CD4-positive, alpha-beta T cell treated with Interleukin-2 at 100 ng/mL for 4 hours (primary cell): ENCODE measurements at places on chromosomes 4 and X.

DNA sequence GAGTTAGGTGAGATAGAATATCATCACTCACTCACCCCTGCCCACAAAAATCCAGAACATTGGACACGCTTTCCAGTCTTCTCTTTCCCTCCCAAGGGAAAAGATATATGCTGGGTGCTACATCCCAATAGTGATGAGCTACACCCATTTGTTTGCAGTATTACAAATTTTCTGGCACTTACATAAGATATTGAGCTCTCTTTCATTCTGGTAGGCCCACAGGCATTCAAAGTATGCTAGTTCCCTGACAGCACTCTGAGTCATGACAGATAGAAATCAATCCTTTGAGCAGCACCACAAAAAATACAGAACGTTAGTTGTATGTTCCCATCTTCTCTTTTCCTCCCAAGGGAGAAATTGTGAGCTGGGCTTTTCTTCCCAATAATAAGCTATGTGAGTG is 477.6 kb upstream of the GRID2 start:
- no peak for DNase-seq

DNA sequence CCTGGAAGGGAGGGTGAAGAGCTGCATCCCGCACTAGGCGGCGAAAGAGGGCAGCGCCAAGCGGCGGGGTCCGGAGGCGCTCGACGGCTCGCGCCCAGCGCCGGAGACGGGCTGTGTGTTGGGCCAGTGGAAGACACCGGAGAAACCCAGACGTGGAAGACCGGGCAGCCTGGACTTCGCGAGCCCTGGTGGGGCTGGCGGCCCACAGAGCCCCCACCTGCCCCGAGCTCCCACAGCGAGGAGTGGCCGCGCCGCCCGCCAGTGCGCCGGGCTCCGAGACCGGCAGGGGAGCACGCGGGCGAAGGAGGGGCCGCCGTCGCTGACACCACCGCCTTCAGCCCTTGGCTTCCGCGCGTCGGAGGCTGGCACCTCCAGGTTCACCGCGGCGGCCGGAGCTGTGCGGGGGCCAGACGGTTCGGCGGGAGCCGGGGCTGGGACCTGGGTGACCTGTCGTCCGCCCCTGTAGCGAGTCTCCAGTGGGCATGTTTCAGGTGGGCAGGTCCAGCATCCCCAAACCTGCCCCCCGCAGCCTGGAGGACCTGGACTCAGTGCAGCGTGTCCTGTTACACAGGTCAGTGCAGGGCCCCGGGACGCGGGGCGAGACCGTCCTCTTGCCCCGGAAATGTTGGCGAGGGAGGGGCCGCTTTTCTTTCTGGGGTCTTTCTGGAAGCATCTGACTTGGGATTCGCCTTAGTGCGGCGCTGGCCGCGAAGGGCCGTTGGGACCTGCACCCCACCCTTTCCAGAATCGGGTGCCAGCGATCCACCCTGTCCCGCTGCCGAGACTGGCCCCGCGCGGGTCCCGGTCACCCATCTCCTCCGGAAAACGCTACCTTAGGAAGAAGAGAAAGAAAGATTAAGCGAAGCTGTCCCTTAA is 9.6 kb upstream of the INTU start:
- no peak for DNase-seq

DNA sequence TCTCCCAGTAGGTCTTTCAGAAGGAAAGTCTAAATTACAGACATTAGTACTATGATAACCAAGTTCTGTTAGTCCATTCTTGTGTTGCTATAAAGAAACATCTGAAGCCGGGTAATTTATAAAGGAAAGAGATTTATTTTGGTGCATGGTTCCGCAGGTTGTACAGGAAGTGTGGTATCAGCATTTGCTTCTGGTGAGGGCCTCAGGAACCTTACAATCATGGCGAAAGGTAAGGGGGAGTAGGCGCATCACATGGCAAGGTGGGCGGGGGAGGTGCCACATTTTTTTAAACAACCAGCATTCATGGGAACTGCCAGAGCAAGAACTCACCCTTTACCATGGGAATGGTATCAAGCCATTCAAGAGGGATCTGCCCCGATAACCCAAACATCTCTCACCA is 26.2 kb upstream of the USP46 start:
- DNase-seq = no peak

DNA sequence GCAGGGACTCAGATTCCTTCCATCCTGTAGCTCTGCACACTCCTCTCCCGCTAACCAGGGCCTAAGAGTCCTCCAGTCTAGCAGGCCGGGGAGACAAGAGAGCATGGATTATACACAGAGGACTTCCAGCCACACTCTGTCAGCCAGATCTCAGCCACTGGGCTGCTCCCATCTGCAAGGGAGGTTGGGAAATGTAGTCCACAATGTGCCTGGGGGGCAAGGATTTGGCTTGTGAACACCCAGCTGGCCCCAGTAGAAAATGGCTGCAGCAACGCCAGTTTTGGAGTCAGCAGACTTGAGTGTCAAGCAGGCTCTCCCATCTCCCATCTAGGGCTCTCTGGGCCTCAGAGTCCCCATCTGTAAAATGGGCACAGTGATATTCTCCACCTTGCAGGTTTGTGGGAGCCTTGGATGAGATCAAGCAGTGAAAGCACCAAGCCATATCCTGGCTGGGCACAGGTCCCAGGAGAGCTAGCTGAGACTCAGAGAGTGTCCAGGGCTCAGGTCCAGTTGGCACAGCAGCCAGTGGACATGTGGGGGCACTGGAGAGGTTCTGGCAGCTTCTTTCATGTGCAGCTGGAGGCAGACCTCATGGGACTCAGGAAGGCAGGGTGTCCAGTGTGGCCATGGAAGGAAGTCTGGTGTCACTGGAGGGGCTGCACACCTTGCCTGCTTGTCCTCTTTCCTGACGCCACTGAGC is 14.6 kb downstream of the PSAPL1 start:
- no peak for DNase-seq

- no peak for DNase-seq
These were observed 461.4 kb downstream of the NAF1 start for GRCh38 chr4:162705130-162705803.

DNA sequence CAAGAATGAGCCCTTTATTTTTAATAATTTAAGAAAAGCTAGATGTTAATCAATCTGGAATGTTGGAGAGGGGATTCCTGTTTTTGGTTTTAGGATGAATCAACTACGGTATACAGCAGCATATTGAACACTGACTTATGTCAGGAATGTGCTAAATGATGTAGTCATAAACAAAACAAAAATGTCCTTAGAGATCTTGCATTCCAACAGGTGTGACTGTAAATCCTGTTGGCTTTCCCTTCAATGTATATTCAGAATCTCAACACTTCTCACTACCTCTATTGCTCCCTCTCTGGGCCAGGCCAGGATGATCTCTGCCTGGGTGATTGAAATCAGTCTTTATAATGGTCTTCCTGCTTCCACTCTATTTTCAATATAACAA is 37.8 kb upstream of the BDH2 start:
- DNase-seq = no peak

- no peak for DNase-seq
These were observed 170.0 kb downstream of the MID1 start for GRCh38 chrX:10450229-10450958.

DNA sequence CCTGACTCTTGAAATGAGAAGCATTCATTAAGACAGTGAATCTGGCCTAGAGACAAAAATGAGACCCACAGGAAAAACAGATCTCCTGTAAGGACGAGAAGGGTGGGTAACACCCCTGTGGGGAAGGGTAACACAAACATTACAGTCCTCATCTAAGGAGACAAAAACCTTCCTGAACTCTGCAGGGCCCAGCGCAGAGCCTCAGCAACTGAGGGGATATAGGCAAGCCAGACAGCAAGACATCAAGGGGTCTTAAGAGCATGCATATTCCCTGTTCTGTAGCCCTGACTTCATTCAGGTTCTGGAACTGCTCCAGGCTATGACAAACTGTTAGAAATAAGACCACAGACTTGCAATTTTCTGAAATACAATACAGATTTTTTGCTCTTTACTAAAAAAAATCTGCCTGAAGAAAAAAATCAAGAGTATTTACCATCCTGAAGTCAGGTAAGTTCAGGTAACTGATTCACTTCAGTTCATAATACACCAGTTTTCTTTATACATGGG is 15.5 kb downstream of the COX18 start:
- no peak for DNase-seq

DNA sequence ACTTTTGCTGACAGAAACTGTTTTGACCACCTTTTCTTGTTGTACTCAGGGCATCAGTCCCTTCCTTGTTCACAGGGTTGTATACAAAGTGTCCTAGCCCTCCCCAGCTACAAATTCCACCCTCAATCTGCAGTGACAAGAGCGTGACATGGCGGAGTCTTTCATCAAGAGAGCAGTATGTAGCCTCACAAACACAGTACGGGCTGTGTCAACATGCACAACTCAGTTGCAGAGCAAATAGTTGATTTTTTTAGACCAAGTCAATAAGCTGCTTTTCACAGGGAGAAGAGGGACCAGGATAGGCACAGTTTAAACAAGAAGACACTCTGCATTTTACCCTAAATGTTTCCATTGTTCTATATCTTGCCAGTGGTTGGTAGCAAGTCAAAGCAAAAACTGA is 8.6 kb upstream of the HS6ST2 start:
- no peak for DNase-seq

DNA sequence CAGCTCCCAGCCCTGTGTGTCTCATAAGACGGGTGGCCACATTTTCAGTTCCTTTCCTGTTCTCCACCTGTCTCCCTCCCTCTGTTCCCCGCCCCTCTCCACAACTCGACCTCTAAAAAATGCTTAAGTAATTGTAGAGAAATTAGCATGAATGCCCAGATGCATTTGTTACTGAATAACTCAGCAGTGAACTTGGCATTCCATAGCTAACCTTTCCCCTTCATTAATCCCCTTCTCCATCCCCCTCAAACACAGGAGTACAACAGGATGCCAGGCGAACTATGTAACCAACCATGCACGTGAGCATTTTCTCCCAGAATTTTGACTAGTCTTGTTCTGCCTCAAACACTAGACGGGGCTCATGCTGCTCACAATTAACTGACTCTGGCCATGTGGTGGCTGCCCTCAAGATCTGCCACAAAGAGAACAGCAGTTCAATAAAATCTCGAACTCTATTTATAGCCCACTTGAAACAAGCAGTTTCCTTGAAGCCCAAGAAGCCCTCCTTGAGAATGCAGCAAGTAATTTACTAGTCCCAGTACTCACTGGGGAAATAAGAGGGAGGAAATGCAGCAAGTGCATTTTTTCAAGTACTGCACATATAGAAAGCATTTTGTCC is 351.2 kb downstream of the ARHGAP24 start:
- no peak for DNase-seq

DNA sequence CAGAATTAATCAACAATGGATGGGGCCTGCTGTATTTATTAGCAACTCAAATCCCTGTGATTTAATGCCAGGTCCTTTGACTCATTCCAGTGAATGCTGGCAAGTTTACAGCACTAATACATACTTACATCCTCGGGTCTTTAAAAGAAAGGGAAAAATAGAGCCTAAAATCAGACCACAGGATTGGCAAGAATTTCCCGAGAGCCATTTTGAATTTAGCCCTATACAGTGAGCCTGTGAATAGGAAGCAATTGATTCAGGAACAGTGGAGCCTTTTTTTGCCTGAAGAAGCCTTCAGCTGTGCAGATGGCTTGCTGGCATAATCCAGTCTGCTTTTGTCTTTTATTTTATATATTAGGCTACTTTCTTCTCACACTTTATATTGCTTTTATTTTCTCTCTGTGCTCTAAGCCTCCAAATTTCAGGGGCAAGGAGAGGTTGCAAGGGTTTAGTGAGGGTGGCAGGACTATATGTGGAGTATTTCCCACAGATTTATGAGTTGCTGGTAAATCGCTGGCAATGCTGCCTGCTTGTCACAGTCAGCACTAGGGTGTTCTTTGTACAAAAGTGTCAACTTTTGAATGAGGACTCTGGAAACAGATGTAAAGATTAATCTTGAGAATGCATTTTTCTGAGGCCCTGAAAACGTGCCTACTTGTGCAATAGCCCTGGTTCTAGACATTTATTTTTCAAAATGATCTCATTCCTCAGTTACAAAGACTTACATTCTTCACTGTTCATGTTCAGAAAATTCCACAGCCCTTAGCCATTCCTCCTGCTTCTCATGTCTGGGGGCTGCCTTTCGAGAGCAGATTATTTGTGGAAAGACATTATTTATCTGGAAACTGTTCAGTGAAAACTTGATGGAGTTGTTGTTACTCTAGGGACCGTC is 303.5 kb downstream of the SPRY1 start:
- DNase-seq = no peak

GRCh38 chr4:26015133-26015651 is 101.2 kb downstream of the SMIM20 start:
- DNase-seq = no peak

DNA sequence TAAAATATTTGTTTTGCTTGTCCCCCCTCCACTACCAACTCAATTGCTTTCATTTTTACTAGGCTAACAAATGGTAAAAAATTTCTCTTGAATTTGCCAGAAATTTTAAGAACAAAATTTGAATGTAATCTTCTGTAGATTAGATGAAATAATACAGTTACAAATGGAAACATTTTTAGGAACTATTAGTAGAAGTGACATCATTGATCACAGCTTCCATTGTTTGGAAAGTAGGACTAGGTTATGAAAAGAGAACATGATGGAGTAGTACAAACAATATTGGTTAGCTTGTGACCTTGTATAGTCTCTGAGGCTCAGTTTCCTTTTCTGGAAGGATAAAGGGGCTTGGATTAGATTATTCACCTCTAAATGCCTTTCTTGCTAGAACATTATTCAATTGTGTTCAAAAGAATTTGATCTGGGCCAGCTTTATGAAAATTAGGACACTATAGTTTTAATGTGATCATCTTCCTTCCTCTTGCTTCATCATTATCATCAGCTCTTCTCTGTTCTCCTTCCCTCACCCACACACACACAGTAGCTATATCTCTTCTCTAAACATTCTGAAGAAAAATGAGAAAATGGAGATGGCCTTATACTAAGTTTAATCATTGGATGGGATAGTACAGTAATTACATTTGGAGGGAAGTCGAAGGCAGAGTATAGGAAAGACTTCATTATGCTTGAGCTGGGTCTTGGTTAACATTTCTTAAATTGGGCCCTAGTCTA is 9.9 kb downstream of the MTMR1 start:
- no peak for DNase-seq

- DNase-seq = no peak
These were observed 97.5 kb upstream of the CXXC4 start for GRCh38 chr4:104592183-104592582.

- DNase-seq = peak; percentile 2
These were observed at the start of gene EPGN for GRCh38 chr4:74308215-74308614. TSS of gene EPGN (plus strand) at chr4:74308470. CDS start at chr4:74308534, 64 bp downstream.

- no peak for DNase-seq
These were observed 37.2 kb upstream of the SPANXC start for GRCh38 chrX:141279476-141279875.

DNA sequence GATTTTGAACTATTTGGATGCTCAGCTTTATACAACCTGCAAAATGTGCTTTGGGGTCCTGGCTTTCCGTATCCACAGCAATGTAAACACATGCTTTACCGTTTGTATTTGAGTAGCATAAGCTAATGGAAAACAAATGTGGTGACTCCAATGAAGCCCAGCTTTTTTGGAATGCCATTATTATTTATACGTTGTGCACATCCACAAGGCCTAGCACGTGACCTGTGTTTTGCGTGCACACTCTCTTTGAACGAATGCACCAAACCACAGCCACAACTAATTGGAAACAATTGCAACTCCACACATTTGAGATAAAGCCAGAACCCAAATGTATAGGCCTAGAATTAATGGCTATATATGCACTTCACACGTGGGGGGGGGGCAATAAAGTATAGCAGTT is 189.5 kb upstream of the GPC4 start:
- DNase-seq = no peak
